ENCODE measurements at places on chromosomes 2 and 18. TPM values are rescaled to one million over a fixed set of nuclear protein-coding genes. Genes with fewer than 3 reads are reported as not detected.

Gene TRIM54
- 0.13 TPM for total RNA-seq

Gene MC5R
- not detected for total RNA-seq

Gene SNTG2
- 0.13 TPM for total RNA-seq

Gene FOXD4L1
- 0.18 TPM for total RNA-seq

Gene TMEM17
- total RNA-seq = 0.13 TPM

Gene AMER3
- total RNA-seq = not detected

Gene FHL2
- total RNA-seq = 3.0 TPM

Gene GLI2
- 0.75 TPM for total RNA-seq

Gene PXDN
- total RNA-seq = not detected

Gene NRP2
- total RNA-seq = 2.3 TPM

Gene PTPRN
- total RNA-seq = 0.28 TPM

Gene CPO
- total RNA-seq = not detected

Gene NUP35
- total RNA-seq = 15.9 TPM

Gene AGXT
- total RNA-seq = not detected

Gene AQP12A
- total RNA-seq = not detected

Gene CHRNG
- not detected for total RNA-seq

Gene TNFAIP6
- not detected for total RNA-seq

Gene IL1RL2
- not detected for total RNA-seq

Gene SLC19A3
- not detected for total RNA-seq

Gene LIPG
- total RNA-seq = not detected

Gene ATP5MC3
- 200 TPM for total RNA-seq

Gene DNAJC5G
- not detected for total RNA-seq

Gene CYS1
- total RNA-seq = 0.40 TPM

Gene DAW1
- not detected for total RNA-seq

Gene UGT1A9
- not detected for total RNA-seq

Gene NAT8
- not detected for total RNA-seq

Gene CPLX4
- total RNA-seq = not detected

Gene ITPRID2
- total RNA-seq = 53.2 TPM

Gene IL36A
- total RNA-seq = not detected

Gene DTNA
- 0.33 TPM for total RNA-seq

Gene SYT4
- not detected for total RNA-seq

Gene RUFY4
- 3.2 TPM for total RNA-seq

Measured in activated CD4-positive, alpha-beta memory T cell treated with anti-CD3 and anti-CD28 coated beads, Interleukin-2, amount 10 ng/mL, durations not matched to agents 7 days and 5 days (primary cell).